ENCODE measurements at places on chromosomes 6 and 20.
A peak's percentile ranks its signal among the peaks of the same experiment; 100 is the strongest.

DNA sequence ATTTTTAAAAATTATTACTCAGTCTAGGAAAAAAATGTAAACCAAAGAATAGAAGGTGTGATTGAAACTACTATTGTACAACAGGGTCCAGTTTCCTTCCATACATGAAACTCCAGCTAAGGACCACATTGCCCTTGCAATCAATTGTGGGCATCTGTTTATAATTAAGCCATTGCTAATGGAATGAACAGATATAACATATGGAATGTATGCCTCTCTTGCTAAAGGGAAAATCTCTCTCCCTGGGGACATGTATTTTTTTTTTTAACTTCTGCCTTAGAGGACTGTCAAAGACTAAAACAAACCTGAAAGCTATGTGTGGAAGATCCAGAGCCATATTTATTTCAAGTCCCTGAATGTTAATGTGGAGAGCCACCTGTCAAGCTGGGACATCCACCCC is 336.8 kb upstream of the MANEA start:
- no peak for DNase-seq

DNA sequence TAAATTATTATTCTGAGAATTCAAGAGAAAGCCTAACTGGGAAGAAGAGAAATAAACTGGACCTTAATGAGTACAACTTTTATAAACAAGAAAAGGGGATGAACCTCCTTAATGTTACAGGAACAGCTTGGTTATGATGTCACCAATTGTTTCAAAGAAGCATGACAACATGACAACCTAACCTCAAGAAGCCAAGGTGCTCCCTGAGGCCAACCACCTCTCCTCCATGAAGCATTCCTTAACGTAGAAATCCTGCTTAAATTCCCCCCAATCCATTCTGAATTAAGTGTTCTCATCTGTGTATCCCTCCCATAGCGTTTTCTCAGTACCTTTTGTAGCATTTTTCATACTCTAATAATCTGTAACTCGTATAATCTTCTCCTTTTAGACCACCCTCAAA is 1.7 kb downstream of the HBS1L start:
- no peak for DNase-seq

- no peak for DNase-seq
Measured at GRCh38 chr20:43969028-43969447, 54.4 kb downstream of the TOX2 start.

DNA sequence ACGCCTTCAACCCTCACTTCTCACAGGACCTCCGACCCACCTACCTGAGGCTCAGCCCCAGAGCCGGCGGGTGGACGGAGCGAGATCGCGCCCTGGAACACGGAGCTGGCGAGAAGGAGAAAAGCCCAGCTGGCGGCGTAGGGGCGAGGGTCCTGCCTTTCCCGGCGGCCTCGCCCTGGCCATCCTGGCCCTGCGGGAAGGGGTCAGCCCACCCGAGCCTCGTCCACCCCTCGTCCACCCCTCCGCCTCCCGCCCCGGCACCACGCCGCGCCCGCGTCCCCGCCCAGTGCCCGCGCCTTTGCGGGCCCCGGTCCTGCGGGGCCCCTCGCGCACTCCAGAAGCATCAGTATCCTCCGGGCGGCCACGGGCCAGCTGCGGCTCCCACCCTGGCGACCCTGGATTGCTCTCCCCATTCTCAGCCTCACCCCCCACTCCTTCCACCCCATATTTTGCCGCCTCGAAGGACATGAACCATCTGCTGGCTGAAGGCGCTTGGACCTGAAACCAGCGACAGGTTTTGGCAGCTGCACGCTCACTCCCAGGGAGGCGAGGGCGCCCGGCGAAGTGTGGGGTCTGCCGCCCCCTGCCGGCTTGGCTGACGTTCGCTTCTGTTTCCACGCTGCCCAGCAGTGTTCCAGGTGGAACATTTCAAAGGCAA is 65.1 kb downstream of the PLG start:
- DNase-seq: no peak

- DNase-seq: peak; percentile 62
Measured at GRCh38 chr20:4844751-4845465, 123.2 kb downstream of the PRND start.

- DNase-seq: no peak
Measured at GRCh38 chr20:44079291-44079690, 107.7 kb downstream of the JPH2 start.

- DNase-seq: no peak
Measured at GRCh38 chr6:11482616-11483015, 54.9 kb upstream of the TMEM170B start.

- DNase-seq: no peak
Measured at GRCh38 chr6:30157999-30158398, 3.0 kb downstream of the TRIM10 start.

DNA sequence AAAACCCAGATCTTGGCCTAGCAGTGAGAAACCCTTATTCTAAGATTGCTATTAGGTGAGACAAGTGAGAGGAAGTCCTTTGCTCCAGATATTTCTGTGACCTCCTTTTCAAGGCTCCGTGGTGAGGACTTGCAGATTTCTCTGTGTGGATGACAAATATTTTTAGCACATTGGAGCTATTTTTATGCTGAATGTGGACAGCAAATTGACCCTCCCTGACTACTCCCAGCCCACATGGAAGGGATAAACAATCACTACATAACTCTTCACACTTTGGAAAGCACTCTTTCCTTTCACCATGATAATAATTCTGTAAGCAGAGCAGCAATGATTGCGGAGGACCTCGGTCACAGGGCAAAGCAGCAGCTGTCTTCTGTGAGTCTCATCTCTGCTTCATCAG is 88.0 kb upstream of the ADGRF1 start:
- no peak for DNase-seq

- DNase-seq: no peak
Measured at GRCh38 chr20:4009309-4009708, 6.0 kb downstream of the RNF24 start.

DNA sequence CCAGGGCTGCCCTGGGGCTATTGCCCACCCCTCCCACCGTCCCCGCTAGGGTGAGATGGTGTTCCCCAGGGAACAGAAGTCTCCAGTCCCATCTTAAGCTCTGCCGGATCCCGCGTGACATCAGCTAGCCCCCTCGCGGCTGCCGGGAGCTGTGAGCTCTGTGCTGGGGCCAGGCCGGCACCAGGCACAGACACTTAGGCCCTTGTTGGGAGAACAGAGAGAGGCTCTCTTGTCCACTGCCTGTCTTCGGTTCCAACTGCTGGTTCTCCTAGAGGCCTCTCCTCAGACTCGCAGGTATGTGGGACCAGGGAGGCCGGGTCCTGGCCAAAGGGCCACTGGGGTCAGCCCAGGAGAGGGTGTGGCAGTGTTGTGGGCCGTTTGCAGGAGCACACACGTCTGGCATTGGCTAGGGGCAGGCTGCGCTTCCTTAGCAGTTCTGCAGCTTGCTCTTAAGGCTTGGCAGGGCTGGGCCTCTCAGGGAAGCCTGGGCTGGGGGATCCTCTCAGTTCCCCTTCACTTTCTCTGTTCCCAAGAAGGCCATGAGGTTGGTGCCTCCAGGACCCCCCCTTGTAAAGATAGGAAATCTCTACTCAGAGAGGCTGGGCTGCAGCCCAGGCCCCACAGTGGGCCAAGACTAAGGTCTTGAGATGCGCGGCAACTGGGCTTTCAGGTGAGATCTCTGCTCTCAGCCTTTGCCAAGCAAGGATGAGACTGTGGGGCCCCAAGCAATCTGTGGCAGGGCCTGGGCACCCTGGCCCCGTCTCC is 6.3 kb downstream of the SGK2 start:
- no peak for DNase-seq

DNA sequence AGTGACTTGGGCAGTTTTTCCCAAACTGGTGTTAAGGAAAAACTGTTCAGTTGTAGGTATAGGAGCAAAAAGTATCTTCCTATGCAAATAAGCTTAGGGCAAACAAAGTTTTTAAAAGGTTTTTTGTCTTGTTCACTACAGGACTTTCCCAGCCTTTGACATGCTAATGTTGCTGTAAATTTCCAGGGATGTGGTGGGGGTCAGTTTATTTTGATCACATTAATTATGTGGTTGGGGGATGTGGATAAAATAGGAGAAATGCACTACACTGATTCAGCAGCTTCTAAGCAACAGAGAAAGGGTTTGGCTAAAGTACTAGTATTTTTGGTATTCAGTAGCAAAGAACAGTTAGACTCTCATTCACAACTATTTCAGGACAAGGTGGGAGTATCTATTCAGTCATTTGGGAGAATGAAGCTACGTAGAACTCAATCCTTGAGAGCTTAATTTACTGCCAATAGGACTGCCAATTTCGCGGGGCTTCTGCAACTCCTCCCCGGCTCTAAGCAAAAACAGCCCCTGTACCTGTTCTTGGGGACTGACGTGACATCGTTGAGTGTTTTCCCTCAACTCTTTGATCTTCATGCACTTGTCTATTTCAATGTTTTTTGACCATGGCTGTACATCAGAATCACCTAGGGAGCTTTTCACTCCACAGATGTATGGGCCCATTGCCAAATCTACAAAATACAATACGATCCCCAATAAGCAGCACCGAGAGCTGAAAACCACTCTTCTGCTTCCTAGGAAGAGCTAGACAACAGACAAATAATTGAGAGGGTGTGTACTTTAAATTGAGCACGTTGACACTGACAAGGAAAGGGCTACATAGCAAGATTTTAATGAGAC is 94.8 kb upstream of the NHSL1 start:
- no peak for DNase-seq

GRCh38 chr6:37689381-37689780 is 8.3 kb downstream of the MDGA1 start:
- no peak for DNase-seq

GRCh38 chr6:33856655-33857054 is 52.9 kb upstream of the MLN start:
- DNase-seq: peak; percentile 45

GRCh38 chr20:19026121-19026878 is 186.1 kb upstream of the SLC24A3 start:
- no peak for DNase-seq

- no peak for DNase-seq
Measured at GRCh38 chr6:679282-679681, 13.7 kb downstream of the EXOC2 start.

DNA sequence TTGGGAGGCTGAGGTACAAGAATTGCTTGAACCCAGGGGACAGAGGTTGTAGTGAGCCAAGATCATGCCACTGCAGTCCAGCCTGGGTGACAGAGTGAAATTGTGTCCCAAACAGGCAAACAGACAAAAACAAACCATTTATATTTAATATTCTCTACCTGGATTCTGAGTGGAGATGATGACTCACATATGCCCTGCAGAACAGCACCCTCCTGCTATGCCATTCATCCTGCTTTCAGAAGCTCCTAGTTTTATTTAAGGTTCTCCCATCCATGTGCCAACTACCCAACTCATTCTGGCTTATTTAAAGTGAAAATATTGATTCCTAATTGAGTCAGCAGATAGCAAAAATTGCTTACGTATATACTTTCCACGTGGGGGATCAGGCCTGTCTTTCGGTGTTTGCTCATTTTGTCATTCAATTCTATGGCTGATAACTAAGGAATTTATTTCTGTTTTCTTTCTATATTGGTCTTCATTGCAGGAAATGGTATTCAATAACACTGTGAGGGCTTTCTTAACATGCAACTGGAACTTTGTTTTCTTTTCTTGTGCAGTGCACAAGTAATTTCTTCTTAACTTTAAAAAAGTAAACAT is 459.1 kb upstream of the JAG1 start:
- no peak for DNase-seq

DNA sequence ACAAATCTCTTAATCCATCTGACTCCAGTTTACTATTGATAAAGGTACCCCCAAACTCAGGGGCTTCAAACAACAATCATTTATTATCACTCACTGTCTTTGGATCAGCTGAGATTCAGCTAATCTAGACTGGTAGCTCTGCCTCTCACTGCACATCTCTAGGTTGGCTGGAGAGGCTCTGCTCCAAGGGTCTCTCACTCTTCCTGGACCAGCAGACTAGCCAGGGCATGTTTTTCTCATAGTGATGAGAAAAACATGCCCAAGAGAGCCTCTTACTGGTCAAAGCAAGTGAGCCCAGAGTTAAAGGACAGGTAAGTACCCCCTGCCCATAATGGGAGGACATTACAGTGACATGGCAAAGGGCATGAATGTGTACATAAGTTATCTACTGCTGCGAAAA is 115.1 kb upstream of the BEND3 start:
- DNase-seq: no peak

- DNase-seq: no peak
Measured at GRCh38 chr6:17940151-17940792, 47.2 kb downstream of the KIF13A start.

DNA sequence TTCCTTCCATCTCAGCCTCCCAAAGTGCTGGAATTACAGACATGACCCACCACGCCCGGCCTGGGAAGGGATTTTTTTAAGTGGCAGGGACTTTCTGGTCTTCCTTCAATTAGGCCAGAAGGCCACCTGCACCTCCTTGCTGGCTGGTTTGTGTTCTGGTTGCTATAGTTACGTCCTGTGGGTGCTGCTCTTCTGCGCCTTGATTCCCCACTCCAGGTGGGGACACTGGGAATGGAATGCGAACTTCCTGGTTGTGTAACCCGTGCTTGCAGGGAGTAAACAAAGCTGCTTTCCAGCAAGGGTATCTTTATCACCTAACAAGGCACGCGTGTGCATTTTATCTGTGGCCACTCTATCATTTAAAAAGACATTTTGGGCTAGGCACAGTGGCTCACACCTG is 117.7 kb downstream of the PLEKHG1 start:
- DNase-seq: no peak

DNA sequence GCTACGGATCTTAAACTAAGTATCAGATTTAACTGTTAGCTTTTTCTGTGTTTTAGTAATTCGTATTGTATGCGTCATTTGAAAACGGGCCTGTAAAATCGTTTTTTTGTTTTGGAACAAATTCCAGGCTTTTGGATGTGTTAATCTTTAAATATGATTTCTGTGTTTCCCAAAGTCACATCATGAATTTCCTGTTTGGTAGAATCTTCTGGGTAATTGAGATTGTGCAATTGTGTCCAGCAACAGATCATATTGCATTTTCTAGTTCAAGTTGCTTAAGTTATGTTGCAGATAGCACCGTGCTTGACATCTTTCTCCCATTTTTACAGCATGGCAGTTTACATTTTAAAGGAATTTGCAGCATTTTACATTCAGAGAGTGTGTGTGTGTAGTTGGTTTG is 1.9 kb downstream of the MAPK14 start:
- peak; percentile 91 for DNase-seq

- DNase-seq: no peak
Measured at GRCh38 chr6:39516471-39516870, 194.0 kb upstream of the KCNK16 start.

DNA sequence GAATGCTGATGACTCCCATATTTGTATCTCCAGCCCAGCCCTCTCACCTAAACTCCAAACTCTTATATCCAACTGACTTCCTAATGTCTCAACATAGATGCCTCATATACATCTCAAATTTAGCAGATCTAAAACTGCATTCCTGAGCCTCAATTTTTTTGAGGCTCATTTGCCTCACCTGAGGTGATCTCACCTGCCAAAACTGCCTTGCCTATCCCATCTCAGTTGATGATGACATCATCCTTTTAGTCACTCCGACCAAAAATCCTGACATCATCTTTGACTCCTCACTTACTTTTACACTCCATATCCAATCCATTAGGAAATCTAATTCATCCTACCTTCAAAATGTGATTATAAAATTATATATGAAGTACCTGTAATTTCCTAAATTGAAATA is 25.6 kb upstream of the SLPI start:
- no peak for DNase-seq

GRCh38 chr20:45867819-45868176 is 10.4 kb downstream of the ZSWIM3 start:
- DNase-seq: no peak

- DNase-seq: no peak
Measured at GRCh38 chr6:154535147-154535546, 24.7 kb upstream of the CNKSR3 start.

GRCh38 chr6:30394139-30394538 is 49.2 kb downstream of the RPP21 start:
- no peak for DNase-seq

Measured in AML-193 (cell line).